LNCaP clone FGC (cell line): ENCODE measurements at places on chromosomes 7 and 10.

GRCh38 chr7:26054386-26054785 lies 97.6 kb upstream of the NFE2L3 start:
- no peak for DNase-seq

- no peak for DNase-seq
Observed at GRCh38 chr10:6579183-6579903, 733 bp downstream of the PRKCQ start.

GRCh38 chr10:102435529-102436233 lies 3.3 kb upstream of the CUEDC2 start:
- DNase-seq: no peak

- DNase-seq: no peak
Observed at GRCh38 chr7:152865011-152865410, 105.5 kb downstream of the ACTR3B start.

DNA sequence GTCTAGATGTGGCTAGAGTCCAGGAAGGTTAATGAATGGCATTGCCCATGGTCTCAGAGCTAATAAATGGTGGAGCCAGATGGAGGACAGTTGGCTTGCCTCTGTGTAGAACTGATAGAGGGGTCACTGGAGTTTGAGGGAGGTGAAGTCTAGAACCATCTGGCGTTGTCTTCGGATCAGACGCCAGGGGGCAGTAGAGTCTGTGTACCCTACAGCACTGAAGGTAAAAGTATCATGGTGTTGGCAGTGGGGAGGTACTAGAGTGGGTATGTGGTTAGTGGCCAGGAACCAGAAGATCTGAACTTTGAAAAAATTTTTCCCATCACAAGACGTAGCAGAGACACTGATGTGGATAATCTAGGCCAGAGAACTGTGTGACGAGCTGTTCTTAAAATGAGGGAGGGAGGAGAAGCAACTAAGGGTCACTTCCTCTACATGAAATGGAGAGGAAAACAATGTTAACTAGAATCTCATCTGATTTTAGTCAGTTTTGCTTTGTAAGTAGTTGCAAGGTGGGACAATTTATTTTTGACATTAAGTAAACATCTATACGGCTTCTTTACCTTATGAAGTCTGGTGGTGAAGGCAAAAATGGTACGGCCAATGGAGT lies 227.9 kb upstream of the PRSS58 start:
- no peak for DNase-seq

DNA sequence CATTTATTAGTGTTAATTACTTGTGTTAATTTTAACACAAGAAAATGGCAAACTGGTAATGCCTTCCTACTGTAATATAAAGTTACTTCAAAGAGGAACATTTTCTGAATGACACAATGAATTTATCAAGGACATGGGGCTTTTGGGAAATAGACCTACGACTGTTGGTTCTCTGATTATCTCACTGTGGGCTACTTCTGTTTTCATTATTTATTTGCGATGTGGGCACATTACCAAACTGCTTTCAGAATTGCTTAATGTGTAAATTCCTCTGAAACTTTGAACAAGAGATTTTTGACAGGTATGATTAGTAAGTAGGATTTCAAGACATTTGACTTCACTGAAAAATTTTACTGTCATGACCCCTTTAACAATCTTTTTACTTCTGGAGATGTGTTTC lies 535.6 kb downstream of the CNTNAP2 start:
- no peak for DNase-seq
